ENCODE measurements at places on chromosomes 12 and 14. TPM values are rescaled to one million over a fixed set of nuclear protein-coding genes. Genes with fewer than 3 reads are reported as not detected.

Gene NPFF
- polyA plus RNA-seq, result 2.1 TPM

DNA sequence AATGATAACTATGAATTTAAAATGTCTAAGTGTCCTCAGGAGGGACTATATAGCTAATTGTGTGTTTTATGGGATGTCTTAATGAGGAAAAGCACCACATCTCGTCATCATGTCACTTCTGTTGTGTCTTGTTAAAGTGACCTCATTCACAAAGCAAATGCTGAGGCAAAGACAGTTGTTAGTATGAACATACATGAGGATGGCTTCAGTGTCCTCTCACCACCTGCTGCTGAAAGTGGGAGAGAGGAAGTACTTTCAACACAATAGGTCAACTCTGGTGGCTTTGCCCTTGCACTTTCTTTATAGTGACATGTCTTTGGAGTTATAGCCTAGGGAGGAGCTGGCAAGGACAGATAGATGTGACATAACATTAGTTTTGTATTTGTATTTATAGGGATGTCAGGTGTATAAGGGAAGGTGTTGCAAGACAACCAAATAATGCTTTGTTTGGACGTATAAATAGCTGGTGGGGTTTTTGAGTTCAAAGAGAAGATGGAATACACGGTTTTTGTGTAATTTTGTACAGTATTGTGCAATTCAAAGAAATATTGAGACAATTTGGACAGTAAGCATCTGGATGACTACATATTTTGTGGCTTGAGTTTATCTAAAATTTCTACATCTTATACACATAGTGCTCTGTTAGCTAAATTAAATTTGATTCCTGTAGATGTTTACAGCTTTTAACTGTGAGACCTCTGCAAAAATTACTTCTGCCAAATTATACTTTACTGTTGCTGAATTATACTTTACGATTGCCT, 131.7 kb upstream of the ATP2B1 start:
- no peak for DNase-seq

GRCh38 chr12:15757553-15758255, 31.5 kb downstream of the EPS8 start:
- DNase-seq, result no peak

DNA sequence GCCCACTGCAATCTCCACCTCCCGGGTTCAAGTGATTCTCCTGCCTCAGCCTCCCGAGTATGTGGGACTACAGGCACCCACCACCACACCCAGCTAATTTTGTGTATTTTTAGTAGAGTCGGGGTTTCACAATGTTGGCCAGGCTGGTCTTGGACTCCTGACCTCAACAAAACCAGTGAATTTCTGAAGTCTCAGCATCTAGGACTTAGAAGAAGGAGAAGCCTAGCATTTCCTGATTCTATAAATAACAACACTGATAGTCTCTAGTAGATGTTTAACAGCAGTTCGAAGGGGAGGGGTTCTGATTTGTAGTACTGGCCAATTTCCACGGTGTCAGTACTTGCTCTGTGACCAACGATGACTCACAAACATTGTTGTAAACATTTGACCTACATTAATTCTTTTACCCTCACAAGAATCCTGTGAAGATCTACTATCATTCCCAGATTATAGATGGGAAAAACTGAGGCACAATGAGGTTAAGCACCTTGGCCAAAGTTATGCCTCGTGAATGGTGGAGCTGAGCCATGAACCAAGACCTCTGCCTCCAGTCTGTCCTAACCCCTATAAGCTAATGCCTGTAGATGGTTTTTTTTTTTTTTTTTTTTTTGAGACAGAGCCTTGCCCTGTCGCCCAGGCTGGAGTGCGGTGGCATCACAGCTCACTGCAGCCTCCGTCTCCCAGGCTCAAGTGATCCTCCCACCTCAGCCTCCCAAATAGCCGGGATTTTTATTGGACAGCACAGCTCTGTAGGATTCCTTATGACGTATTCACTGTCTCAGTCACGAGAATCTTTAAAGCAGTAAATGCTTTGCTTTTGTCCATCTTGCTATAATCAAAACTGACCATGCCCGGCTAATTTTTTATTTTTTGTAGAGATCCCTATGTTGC, 5.2 kb downstream of the P2RX4 start:
- DNase-seq, result no peak

Gene XRCC3
- 21.1 TPM for polyA plus RNA-seq

Gene WNT5B
- polyA plus RNA-seq, result 5.5 TPM

DNA sequence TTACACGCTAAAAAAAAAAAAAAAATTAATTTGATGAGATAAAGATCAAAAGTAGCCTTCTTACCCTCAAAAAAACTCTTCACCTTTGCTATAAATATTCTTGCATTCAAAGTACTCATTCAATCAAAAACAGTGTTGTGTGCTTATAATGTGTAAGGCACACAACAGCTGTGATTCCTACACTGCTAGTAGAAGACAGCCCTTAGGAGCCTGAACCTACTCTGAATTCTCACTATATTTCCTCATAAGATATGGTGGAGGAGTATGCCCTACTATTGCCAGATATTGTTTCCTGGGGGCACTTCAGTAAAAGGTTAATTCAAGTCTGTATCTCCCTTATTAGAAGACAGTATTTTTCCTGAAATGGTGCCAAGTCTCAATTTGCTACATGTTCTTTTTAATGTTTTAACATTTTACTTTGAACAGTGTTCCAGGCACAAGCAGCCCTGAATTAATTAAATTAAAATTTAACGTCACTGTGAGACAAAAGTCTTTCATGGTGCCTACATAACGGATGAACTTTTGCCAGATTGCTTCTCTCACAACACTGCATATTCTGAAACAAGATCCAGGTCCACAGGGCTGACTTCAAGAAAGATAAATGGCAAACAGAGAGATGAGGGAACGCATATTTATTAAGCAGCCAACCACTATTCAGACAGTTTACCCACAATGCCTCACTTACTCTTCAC, 19.3 kb downstream of the PPP2R5E start:
- no peak for DNase-seq

Gene KSR2
- polyA plus RNA-seq, result 1.2 TPM

Gene TSPAN19
- 0.88 TPM for polyA plus RNA-seq

DNA sequence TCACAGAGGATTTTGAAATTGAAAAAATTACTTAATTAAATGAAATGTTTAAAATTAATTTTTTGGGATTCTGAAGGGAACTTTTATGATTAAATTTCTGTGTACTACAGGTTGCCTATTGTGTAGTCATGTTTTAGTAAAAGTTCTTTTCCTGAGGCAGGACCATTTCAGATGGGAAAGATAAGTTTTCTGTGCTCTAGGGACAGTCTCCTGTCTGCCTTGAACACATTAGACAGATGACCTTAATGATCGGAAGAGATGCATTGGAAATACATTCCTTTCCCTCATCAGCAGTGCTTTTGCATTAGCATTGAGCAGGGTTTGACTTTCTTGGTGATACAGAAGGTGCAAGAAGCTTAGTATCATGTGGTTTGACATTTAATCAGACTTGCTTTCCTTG, 28.1 kb downstream of the CRADD start:
- DNase-seq, result no peak

GRCh38 chr12:386651-387050, 2.5 kb downstream of the KDM5A start:
- DNase-seq, result no peak

- DNase-seq, result no peak
Measured at GRCh38 chr14:67492538-67492937, 4.0 kb upstream of the TMEM229B start.

Gene HIF1A
- 182 TPM for polyA plus RNA-seq

DNA sequence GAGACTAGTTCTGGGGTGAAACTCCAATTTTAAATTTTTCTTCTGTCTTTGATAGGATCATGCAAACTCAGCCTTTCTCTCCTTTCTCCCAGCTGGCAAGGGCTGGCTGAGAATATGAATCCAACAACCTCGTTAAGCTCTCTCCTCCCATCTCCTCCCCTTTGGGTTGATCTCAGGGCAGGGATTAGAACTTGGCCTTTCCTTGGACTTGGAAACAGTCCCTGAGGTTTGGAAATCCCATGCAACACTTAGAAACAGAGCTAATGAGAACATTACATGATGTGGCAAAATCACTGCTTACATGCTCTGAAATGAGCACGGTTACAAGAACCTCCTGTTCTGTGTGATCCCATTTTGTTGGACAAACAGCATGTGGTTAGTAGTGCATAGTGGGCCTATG, 31.6 kb downstream of the ACACB start:
- DNase-seq, result no peak

Gene HSPB8
- polyA plus RNA-seq, result 4.8 TPM

Gene HHIPL1
- 0.98 TPM for polyA plus RNA-seq

GRCh38 chr12:127504874-127505273, 762.1 kb upstream of the TMEM132C start:
- no peak for DNase-seq

Gene ADGRD1
- polyA plus RNA-seq, result 13.7 TPM

DNA sequence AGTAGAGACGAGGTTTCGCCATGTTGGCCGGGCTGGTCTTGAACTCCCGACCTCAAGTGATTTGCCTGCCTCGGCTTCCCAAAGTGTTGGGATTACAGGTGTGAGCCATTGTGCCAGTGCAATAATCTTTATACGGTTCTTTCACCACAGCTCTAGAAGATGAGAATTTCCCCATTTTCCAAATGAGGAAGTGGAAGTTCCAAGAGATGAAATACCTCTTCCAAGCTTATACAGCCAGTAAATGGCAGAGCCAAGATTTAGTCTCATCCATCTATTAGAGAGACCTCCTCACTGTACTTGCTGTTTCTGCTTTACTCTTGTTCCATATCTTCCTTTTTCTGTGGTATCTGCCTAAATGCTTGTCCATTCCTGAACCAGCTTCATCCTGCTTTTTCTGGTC, 3.1 kb upstream of the LMNTD1 start:
- no peak for DNase-seq

Gene TNFAIP2
- 29.6 TPM for polyA plus RNA-seq

Gene LHX5
- polyA plus RNA-seq, result not detected

Gene TAS2R43
- polyA plus RNA-seq, result 0.63 TPM

DNA sequence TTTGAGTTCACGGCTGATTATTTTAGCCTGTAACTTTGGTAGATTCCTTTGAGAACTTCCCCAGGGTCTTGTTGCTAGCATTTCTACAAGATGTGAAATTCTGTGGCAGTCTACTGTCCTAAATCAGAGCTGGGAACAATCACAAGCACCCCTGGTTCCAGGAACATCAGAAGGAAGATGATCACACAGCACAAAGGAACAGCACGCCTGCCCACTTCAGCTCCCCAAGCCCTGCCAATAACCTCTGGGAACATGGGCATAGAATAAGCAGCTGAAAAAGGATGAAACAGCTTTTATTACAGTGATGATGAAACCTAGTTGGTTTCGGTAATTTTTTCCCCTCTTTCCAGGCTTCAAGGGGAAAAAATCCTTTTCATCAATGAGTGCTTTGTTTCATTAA, 12.3 kb downstream of the GPR19 start:
- DNase-seq, result no peak

DNA sequence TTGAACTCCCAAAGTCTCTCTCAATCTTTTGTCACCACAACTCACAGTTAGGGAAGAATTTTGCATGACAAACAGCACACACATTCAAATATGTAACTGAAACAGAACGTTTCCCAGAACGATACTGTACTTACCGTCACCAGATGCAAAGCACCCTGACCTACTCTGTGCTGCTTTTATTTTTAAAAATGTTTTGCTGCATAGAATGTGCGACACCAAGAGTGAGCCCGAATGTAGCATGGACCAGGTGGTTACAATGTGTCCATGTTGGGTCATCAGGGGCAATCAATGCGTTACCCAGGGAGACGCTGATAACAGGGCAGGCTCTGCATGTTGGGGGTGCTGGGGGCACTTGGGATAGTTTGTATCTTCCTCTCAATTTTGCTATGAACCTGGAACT, 14.6 kb upstream of the EIF5 start:
- DNase-seq, result no peak

DNA sequence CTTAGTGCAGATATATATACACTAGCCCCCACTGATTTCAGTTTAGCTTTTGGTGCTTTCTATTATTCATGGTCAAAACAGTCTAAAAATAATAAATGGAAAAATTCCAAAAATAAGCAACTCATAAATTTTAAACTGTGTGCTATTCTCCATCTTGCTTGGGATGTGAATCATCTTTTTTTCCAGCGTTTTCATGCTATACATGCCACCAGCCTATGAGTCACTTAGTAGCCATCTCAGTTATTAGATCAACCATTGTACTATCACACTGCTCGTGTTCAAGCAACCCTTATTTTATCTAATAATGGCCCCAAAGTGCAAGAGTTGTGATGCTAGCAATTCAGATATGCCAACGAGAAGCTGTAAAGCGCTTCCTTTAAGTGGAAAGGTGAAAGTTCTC, 73.9 kb upstream of the KRR1 start:
- DNase-seq, result no peak

GRCh38 chr12:58372298-58372697, 430.9 kb downstream of the ATP23 start:
- DNase-seq, result peak; percentile 33

DNA sequence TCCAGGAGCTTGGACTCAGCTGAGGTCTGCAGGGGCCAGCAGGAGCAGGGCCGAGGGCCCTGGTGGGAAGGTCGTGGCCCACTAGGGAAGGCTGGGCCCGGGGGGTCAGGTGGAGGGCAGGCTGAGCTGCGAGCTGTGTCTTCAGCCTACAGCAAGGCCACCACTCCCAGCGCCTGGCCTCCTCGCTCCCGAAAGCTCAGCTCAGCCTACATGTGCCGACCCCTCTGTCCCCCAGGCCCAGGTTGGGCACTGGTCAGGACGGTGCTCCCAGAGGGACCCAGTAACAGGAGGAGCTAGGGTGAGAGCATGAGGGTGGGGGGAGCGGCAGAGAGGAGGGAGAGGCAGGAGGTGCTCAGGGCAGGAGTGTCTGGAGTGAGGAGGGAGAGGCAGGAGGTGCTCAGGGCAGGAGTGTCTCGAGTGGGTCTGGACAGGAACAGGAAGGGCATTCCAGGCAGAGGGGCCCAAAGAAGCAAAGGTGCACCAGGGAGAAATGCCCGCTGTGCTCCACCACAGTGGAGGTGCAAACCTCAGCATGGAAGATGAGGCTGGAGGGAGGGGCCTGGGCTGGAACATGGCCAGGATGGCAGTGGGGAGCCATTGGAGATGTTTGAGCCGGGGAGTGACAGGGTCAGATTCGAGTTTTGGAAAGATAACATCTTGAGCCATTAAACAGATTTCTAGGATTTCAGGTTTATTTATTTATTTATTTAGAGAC, 29.1 kb upstream of the GPR132 start:
- DNase-seq, result no peak

Gene C1S
- polyA plus RNA-seq, result 53.5 TPM

Gene KCNC2
- 0.55 TPM for polyA plus RNA-seq

DNA sequence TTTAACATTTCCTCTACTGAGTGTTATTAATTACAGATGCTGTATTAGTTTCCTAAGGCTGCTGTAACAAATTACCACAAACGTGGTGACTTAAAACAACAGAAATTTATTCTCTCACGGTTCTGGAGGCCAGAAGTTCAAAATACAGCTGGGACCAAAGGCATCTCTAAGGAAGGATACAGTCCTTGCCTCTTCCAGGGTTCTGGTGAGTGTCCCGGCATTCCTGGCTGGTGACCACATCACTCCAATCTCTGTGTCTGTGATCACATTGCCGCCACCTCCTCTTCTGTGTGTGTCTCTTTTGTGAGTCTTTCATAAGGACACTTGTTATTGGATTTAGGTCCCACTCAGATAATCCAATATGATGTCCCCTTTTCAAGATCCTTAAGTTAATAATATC, 85.1 kb upstream of the CCDC198 start:
- no peak for DNase-seq

- no peak for DNase-seq
Measured at GRCh38 chr14:23481979-23482822, 12.7 kb downstream of the NGDN start.

Gene GLT1D1
- polyA plus RNA-seq, result 2.1 TPM

GRCh38 chr12:15732341-15733061, 56.7 kb downstream of the EPS8 start:
- DNase-seq, result peak; percentile 24

GRCh38 chr12:65300679-65301349, 22.3 kb downstream of the MSRB3 start:
- no peak for DNase-seq

Gene COX8C
- 0.71 TPM for polyA plus RNA-seq

GRCh38 chr12:5921966-5922899, 22.8 kb downstream of the ANO2 start:
- DNase-seq, result peak; percentile 27

All from left kidney (tissue), 8 donors.